ENCODE measurements at places on chromosomes 12 and 14. TPM values are rescaled to one million over a fixed set of nuclear protein-coding genes. Genes with fewer than 3 reads are reported as not detected.

DNA sequence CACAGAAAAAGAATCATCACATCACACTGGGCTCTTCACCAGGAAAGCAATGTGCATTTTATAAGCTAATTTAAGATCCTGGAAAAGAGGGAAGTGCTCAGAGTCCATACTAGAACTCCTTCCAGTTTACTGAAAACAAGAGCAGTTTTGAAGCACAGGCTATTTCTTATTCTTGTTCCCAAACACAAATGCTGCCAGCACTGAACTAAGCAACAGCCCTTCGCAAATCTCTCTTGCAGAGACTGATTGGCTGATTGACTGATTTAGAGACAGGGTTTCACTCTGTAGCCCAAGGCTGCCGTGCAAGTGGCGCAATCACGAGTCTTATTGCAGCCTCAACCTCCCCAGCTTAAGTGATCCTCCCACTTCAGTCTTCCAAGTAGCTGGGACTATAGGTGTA is 44.8 kb downstream of the BCL2L14 start:
- no peak overlapping the region for H3K4me3 ChIP-seq
- H3K36me3 ChIP-seq = no peaks in the 10 kb centered on the region
- no peaks in the 10 kb centered on the region for H3K4me1 ChIP-seq
- no peak overlapping the region for H3K27ac ChIP-seq
- DNase-seq = no peak

DNA sequence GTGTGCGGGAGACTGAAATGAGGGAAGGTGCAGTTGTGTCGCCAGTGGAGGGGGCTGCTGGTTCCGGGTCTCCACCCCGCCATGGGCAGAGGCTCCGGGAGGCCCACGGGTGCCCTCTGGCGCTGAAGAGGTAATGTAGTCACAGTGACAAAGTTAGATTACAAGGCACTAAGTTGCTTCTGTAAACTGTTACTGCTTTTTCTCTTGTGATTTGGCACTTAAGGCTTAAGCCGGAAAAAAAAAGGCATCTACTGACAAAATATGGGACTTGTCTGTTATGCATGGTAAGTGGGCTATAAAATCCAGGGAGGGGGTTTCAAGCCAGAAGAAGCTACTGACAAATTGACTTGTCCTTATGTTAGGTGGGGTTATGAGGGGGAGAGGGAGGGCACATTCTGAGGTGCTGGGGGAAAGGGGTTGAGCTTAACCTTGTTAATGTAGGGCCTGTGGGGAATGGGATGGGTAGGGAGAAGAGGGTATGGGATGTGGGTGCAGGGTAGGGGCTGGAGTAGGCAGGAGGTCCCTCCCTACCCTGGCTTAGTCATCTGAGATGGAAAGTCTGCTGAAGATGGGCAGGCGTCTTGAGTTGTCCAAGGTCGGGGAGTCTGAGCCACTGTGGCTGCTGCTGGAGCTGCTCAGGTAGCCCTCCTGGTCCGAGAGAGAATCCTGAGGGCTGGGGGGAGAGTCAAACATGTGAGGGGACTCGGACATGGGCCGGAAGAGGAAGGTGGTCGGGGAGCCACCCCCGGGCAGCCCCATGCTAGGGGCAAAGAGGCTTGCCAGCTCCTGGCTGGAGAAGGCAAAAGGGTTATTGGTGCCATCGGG is 3.7 kb downstream of the ZFP36L1 start:
- peak overlapping the region; percentile 100 for H3K27ac ChIP-seq
- H3K36me3 ChIP-seq = peaks cover 64% of the 10 kb centered on the region
- H3K4me3 ChIP-seq = peak overlapping the region; percentile 92
- peaks cover 57% of the 10 kb centered on the region for H3K4me1 ChIP-seq

GRCh38 chr14:79251278-79251677 is 960.0 kb downstream of the DIO2 start:
- no peaks in the 10 kb centered on the region for H3K27me3 ChIP-seq
- DNase-seq = no peak
- H3K4me3 ChIP-seq = no peak overlapping the region

GRCh38 chr14:22519877-22520685 is 68.9 kb downstream of the DAD1 start:
- peak overlapping the region; percentile 91 for H3K27ac ChIP-seq
- peaks cover 98% of the 10 kb centered on the region for H3K36me3 ChIP-seq
- peaks cover 96% of the 10 kb centered on the region for H3K4me1 ChIP-seq
- H3K27me3 ChIP-seq = no peaks in the 10 kb centered on the region
- no peak for DNase-seq

DIO3 gene
- not detected for total RNA-seq

SERPINA10 gene
- not detected for total RNA-seq

- no peak overlapping the region for H3K27ac ChIP-seq
- DNase-seq = no peak
- H3K27me3 ChIP-seq = peaks cover 26% of the 10 kb centered on the region
Measured at GRCh38 chr12:473863-474577, 14.3 kb downstream of the B4GALNT3 start.

DNA sequence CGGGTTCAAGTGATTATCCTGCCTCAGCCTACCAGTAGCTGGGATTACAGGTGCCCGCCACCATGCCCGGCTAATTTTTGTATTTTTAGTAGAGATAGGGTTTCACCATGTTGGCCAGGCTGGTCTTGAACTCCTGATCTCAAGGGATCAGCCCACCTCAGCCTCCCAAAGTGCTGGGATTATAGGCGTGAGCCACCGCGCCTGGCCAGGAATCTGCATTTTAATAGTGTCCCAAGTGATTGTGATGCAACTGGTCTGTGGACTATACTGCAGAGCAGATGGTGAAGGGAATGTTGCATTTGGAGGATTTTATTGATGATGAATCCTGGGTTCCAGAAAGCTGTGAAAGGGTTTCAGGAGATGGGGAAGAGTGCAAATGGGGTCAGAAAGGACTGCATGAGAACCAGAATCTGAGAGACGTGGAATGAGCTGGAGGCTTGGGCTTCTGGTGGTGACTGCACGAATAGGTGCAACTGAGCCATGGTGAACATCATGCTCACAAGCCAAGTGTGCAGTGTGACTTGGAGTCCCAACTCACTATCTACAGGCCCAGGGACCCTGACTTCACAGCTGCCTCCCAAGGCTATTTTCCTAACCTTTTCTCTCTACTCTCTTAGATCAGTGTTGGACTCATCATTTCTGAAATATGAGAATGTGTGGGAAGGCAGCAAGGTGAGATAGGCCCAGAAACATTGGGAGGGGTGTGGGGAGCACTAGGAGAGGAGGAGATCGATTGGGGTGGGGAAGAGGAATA is 4.5 kb downstream of the RPS26 start:
- H3K4me3 ChIP-seq = no peak overlapping the region
- H3K27ac ChIP-seq = peak overlapping the region; percentile 5
- no peaks in the 10 kb centered on the region for H3K27me3 ChIP-seq
- peaks cover 31% of the 10 kb centered on the region for H3K4me1 ChIP-seq

ABCC9 gene
- not detected for total RNA-seq

GRCh38 chr12:94078138-94078723 is 70.1 kb upstream of the PLXNC1 start:
- no peak overlapping the region for H3K4me3 ChIP-seq
- no peaks in the 10 kb centered on the region for H3K36me3 ChIP-seq

- H3K4me1 ChIP-seq = no peaks in the 10 kb centered on the region
- no peak overlapping the region for H3K27ac ChIP-seq
- peaks cover under 1% of the 10 kb centered on the region for H3K36me3 ChIP-seq
- H3K27me3 ChIP-seq = no peaks in the 10 kb centered on the region
- DNase-seq = no peak
- H3K4me3 ChIP-seq = no peak overlapping the region
Measured at GRCh38 chr12:88185988-88186387, 43.9 kb downstream of the TMTC3 start.

GPR162 gene
- not detected for total RNA-seq

DNA sequence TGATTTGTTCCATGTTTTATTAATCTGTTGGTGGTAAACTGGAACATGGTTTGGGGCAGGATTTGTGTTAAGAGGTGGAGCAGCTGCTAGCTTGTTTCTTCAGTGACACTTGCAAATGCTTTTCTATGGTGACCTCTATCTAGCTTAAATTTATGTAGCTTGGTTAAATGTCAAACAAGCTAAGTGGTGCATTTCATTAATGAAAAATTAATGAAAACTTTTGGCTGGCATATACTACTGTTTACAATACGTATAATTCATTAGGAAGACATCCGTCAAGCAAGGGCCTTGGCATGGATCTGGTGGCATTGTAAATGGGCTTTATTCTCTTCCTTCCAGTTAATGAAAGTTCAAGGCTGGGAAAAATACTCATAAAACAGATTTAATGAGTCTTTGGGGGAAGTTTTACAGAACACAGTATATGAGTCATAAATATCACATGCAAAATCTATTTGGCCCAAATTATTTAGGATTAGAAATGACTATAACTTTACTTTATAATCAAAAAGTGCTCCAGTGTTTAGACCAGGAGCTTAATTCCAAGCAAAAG is 807.7 kb upstream of the SEL1L start:
- no peak for DNase-seq
- H3K27ac ChIP-seq = no peak overlapping the region
- no peaks in the 10 kb centered on the region for H3K27me3 ChIP-seq
- no peaks in the 10 kb centered on the region for H3K36me3 ChIP-seq

DNA sequence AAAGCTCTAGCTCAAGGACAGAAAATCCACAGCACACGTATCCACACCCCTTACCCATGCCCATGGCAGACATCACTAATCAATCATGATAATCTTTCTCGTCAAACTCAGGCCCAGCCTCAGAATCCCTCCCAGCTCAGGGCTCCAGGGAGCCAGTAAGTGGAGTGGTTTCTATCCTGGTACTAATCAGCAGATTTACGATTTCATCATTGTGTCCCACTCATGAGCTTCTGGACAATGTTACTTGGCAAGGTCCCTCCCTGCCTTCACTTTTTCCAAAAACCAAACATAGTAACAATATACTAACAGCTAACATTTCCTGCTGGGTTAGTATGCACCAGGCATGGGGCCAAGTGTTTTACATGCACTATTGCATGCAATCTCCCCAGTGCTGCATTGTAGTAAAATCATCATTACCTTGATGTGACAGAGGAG is 45.8 kb upstream of the NCOR2 start:
- no peak for DNase-seq
- no peak overlapping the region for H3K27ac ChIP-seq

DNA sequence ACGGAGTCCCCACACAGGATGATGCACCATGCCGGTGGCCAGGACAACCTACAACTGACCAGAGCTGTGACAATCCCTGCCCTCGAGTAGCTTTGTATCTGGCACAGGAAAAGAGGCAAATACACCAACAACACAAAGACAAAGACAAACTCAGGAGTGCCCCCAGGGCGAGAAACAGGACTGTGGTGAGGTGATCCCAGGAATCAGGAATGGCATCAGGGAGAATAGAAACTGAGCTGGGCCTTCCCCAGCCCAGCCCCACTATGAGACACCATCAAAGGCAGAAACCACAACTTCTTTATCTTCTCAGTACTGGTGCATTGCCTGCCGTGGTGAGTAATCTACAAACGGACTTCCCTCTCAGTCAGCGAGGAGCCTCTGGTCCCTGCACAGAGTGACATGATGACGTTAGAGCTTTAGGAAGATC is 157.7 kb downstream of the TTC7B start:
- H3K4me1 ChIP-seq = peaks cover 9% of the 10 kb centered on the region
- H3K27ac ChIP-seq = no peak overlapping the region
- H3K4me3 ChIP-seq = no peak overlapping the region
- H3K36me3 ChIP-seq = no peaks in the 10 kb centered on the region

GRCh38 chr14:24741871-24742270 is 107.9 kb upstream of the GZMB start:
- peaks cover 1% of the 10 kb centered on the region for H3K27me3 ChIP-seq
- DNase-seq = no peak
- no peaks in the 10 kb centered on the region for H3K4me1 ChIP-seq
- H3K36me3 ChIP-seq = no peaks in the 10 kb centered on the region
- H3K27ac ChIP-seq = no peak overlapping the region

GRCh38 chr12:100197486-100197885 is 3.1 kb upstream of the ACTR6 start:
- H3K27ac ChIP-seq = no peak overlapping the region
- no peaks in the 10 kb centered on the region for H3K27me3 ChIP-seq
- peaks cover 31% of the 10 kb centered on the region for H3K4me1 ChIP-seq
- peaks cover 35% of the 10 kb centered on the region for H3K36me3 ChIP-seq
- no peak overlapping the region for H3K4me3 ChIP-seq

GSC gene
- not detected for total RNA-seq

CCDC177 gene
- total RNA-seq = not detected

DNA sequence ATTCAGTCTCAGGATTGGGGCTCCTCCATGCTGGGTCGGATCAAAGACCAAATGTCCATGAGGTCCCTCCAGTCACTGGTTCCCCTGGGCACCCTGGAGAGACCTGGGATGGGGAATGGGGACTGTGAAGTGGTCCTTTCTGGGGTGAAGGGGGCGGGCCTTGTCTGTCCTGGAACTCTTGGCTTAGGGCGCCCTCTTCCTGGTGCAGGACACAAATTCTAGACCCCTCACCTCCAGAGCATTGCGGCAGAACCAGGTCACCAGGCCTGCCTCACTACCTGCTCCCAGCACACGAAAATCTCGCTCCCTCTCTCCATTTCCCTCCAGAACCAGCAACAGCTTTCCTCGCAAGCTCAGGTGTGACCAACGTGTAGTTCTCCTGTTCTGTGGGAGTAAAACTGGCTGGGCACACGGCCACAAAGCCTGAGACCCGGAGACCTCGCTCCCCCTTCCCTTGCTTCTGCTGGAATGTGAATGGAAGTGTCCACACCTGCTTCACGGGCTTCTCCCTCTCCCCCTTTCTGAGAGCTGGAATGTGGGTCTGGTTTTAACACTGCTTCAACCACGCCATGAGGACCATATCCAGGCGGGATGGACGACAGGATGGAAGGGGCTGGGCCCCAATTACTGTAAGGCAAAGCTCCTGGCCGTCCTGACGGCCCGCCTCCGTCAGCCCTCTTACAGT is 112.7 kb downstream of the SCARB1 start:
- H3K4me1 ChIP-seq = peaks cover 8% of the 10 kb centered on the region
- peaks cover 48% of the 10 kb centered on the region for H3K27me3 ChIP-seq
- no peaks in the 10 kb centered on the region for H3K36me3 ChIP-seq

DNA sequence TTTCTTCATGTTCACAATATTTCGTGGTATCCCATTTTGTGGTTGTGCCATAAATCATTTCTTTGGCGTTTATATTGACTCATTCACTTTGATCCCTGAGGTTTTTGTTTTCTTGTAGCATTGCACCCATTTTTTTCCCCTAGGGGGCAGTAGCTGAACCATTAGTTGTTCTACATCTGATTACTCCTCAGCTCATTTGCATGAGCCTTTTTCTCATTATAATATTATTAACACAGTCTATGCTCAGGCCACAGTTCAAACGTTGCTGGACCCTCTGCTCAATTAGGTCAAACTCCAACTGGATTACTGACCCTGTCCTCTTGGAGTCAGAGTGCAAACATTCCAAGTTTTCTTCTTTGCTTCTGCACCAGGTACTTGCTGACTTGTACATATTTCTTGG is 475.4 kb upstream of the SEL1L start:
- no peaks in the 10 kb centered on the region for H3K4me1 ChIP-seq
- H3K27ac ChIP-seq = no peak overlapping the region

- peaks cover 25% of the 10 kb centered on the region for H3K27me3 ChIP-seq
- H3K36me3 ChIP-seq = no peaks in the 10 kb centered on the region
- no peak within 1 kb of the TSS for H3K4me3 ChIP-seq
- H3K4me1 ChIP-seq = peaks cover 11% of the 10 kb centered on the region
Measured at GRCh38 chr12:49950273-49951251, at the start of gene AQP2. TSS of gene AQP2 (plus strand) at chr12:49950737. CDS start at chr12:49950831, 94 bp downstream.

Measured in activated CD4-positive, alpha-beta memory T cell treated with anti-CD3 and anti-CD28 coated beads, Interleukin-2, amount 10 ng/mL, durations not matched to agents 7 days and 5 days (primary cell).